ENCODE measurements at places on chromosomes 11 and 22.
A peak's percentile ranks its signal among the peaks of the same experiment; 100 is the strongest.

- no peak for DNase-seq
Observed at GRCh38 chr11:870418-870817, 27.8 kb downstream of the TSPAN4 start.

- DNase-seq = peak; percentile 88
Observed at GRCh38 chr11:111944139-111944538, 7.0 kb downstream of the DIXDC1 start.

- DNase-seq = peak; percentile 68
Observed at GRCh38 chr22:27776650-27776958, 25.0 kb downstream of the MN1 start.

- DNase-seq = no peak
Observed at GRCh38 chr11:71267807-71268421, 15.5 kb upstream of the SHANK2 start.

GRCh38 chr11:101446238-101446637, 137.6 kb downstream of the TRPC6 start:
- peak; percentile 67 for DNase-seq

DNA sequence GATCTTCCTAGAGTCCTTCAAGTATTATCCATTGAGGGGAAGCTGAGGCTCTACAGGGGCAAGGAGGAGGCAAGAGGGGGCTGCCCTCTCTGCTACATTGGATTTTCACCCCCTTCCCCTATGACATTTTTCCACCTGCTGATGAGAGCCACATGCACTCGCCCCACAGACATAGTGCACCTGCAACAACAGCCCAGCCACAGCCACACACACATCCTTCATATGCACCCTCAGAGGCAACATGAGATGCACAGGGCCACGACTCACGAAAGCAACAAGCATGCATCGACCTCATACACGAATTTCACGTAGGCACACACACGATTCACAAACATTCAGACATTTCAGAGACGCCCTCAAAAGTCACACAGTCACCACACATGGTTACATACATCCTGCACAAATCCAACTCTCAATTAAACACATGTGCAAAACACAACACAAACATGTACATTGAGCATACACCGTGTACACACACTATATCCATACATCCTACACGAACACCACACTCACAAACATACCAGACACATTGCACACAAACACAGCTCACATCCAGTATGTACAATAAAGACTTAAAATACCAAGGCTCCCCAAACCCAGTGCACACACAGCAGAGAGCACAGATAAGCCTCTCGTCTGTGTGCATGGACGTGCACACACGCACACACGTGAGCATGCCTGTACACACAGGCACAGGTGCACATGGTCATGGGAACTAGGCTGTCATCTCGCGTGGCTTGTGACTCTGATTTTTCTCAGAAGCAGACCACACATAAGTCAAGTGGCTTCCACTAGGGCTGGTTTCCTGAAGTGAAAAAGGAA, 6.3 kb upstream of the LRRC32 start:
- no peak for DNase-seq

DNA sequence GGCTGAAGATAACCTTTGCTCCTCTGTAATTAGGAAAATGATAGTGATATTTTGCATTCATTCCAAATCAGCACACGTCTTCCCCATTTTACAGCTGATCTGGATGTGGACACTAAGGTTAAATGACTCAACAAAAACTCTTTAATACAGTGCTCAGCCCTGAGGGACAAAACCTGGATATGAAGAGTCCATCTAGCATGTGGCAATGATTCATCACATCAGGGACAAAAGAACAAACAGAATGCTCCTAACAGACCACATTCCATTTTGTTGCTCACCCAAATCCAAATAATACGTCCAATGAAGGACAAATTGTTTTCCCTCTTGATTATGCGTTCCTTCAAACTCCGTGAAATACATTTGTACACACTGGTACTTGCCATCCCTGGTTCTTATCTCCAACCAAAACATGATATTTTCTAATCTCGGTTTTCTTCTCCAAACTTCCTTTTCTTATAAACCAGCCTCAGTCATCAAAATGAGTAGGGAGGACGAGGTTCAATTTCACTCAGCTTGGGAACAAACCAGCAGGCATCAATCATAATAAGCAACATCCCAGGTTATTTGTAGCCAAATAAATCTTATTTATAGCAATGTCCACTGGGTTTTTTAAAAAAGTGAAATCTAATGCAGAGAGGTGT, 53.7 kb upstream of the MTMR2 start:
- peak; percentile 19 for DNase-seq

DNA sequence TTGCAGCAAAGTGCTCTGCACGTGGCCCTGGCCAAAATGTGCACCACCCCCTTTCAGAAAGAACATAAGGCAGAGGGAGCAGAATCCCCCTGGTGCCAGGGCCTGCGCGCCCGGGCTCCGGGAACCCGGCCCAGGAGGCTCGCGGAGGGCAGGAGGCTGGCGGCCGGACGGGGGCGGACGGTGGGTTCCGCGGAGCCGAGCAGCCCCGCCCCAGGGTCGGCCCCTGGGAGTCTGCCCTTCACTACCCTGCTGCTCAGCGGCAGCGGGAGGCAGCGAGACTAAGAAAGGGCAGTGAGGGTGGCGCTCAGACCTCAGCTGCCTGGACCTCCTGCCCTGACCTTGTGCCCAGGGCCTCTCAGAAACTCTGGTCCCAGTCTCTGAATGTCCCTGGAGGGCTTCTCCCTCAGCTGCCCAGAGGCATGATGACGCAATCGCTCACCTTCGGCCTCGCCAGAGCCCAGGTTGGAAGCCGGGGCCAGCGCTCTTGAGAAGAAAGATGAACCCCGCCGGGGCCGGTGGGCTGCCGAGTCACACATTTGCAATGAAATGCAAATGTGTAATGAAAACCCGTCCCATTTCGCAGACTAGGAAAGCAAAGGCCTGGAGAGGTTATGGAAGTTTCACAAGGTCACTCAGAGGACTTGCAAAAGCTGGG, 1.1 kb upstream of the CLMP start:
- DNase-seq = no peak

- no peak for DNase-seq
Observed at GRCh38 chr11:25755918-25756584, 575.9 kb upstream of the ANO3 start.

DNA sequence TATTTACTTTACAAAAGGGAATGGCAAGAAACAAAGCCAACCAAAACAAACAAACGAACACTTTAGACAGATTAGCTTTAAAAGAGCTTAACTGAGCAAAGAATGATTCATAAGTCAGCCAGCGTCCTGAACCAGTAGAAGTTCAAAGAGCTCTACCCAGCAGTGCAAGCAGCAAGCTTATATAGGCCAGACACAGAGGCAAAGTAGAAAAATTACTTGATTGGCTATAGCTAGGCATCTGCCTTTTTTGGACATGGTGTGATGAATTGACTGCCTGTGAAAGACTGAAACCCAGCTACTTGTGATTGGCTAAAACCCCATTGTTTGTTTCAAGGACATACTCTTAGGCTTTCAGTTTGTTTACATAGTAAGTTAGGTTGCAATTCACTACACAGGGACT, 2120.0 kb upstream of the RAG2 start:
- DNase-seq = no peak

GRCh38 chr11:76119779-76120178, 86.5 kb downstream of the WNT11 start:
- no peak for DNase-seq

- DNase-seq = no peak
Observed at GRCh38 chr22:44003405-44004103, 20.5 kb upstream of the PARVB start.
